ENCODE measurements at places on chromosomes 1 and 21.

GRCh38 chr1:96482616-96483015 lies 239.0 kb upstream of the PTBP2 start:
- DNase-seq: no peak

DNA sequence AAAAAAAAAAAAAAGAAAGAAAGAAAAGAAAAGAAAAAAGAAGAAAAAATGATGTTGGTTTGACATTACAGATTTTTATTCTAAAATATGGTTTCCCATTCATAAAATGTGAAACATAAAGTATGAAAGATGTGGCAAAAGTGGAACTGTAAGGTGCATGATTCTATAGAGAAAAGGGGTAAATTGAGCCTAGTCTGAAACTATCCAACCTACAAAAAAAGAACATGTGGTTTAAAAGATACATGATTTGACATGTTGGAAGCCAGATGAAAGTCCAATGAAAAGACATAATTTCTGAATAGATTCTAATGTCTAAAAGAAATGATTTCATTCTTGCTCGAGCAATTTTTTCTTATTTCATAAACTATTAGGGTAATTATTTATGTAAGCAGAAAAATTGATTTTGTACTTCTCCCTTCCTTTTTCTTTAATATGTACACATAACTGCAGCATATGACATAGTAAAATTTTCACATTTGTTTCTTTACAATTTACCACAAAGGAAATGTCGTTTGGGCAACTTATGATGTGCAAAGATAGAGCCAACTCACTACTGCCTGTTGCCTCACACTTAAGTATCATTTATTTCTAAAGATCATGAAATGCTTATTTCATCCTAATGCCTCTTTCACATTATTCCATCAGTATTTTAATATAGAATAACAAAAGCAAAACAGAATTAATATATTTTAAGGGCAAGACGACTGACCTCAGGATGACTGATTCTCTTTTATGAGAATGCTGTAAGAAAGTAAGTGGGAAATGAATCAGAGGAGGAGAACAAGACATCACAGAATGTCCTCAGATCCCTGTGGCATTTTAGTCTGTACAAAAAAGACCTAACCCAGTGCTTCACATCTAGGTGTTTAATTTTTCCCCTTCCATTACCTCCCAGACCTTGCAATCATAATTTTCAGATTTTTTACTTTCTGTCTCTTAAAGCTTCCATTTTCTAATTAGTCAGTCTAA lies 165.8 kb upstream of the HMCN1 start:
- peak; percentile 40 for DNase-seq

GRCh38 chr1:89542345-89542744 lies 17.7 kb downstream of the LRRC8B start:
- no peak for DNase-seq

- no peak for DNase-seq
These were observed 23.7 kb downstream of the RNU5D-1 start for GRCh38 chr1:44707112-44707881.

DNA sequence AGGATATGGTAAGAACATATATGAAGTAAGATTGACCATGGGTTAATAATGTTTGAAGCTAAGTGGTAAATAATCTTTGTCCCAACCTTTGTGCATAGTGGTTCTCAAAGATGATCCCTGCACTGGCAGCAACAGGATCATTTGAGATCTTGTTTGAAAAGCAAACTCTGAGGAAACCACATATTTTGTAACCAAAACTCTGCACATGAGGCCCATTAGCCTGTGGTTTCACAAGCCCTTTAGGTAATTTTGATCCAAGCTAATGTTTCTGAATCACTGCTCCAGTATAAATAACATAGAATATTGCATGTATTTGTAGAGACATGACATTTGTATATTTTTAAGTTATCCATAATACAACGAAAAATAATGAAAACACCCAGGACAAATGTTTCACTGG lies 147.9 kb upstream of the RGS18 start:
- DNase-seq: no peak

DNA sequence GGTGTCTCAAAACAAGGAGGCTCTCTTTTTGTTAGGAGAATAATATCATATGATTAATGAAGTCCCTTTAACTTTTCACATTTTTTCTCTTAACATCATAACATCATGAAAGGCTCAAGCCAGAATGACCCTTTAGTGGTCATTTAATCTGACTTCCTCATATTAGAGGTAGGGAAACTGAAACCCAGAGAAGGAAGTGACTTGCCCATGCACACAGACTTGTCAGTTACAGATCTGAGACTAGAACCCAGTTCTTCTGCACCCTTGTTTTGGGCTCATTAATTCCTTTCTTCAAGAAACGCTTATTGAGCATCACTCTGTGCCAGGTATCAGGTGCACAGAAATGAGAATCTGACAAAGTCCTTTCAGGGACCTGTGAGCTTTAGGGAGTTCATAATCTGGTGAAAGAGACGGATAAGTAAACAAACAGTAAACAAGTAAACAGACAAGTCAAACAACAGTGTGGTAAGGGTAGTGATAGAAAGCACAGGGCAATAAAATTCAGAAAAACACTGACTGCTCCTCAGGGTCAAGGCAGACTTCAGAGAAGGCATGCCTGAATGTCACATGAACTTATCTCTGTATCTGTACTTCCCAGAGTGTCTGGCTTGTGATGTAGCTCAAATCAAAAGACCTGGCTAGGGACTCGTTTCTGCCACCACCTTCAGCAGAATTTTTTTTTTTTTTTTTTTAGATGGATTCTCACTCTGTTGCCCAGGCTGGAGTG lies 38.3 kb upstream of the OSBPL9 start:
- no peak for DNase-seq

DNA sequence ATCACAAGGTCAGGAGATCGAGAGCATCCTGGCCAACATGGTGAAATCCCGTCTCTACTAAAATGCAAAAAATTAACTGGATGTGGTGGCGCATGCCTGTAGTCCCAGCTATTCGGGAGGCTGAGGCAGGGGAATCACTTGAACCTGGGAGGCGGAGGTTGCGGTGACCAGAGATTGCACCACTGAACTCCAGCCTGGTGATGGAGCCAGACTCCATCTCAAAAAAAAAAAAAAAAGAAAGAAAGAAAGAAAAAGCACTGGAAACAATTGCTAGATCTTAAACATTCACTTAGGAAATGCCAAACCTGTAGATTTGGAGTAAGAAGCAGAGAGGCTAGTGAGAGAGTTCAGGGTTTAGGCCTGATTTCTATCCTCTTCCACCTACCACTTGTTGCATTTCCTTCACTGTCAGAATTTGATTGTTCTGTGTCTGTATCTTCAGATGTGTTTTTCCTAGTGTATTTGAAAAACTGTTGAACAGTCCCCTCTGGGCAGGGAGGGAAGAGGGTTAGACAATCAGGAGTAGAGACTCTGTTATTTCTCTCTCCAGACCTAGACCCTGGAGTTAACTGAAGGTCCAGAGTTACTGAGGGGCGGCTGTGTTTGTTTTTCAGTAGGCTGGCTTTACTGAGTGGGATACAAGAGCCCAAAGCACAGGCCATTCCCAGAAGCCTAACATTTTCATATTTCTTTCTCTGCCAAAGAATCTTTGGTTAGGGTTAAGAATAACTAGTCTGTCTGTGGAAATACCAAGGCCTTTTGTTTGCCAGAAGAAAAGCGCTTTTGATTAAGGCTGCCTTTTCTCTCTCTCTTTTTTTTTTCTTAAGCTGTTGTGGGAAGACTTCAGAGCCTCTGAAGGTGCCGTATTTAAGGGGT lies 31.1 kb upstream of the MACF1 start:
- DNase-seq: no peak

DNA sequence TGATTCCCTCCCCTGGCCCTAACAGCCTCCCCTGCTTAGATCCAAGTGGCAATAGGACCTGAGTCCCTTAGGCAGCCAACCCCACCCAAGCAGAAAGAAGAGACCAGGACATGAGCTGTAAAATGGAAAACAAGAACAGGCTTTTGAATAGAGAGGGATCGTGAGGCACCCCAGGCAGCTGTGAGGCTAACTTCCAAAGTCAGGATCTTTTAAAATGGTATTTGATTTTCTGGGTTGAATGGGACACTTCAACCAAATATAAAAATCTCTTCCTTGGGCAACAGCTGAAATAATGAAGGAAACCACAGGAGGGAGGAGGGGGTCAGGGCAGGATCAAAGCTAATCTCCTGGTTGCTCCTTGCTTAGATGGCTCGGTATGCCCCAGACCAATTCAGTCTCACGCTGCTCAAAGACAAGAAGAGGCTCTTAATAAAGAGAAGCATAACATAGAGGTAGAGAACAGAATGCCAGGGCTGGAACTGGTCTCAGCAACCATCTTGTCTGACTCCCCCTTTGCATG lies 28.6 kb upstream of the AVPR1B start:
- no peak for DNase-seq

GRCh38 chr1:156121457-156121856 lies 6.9 kb downstream of the LMNA start:
- no peak for DNase-seq

DNA sequence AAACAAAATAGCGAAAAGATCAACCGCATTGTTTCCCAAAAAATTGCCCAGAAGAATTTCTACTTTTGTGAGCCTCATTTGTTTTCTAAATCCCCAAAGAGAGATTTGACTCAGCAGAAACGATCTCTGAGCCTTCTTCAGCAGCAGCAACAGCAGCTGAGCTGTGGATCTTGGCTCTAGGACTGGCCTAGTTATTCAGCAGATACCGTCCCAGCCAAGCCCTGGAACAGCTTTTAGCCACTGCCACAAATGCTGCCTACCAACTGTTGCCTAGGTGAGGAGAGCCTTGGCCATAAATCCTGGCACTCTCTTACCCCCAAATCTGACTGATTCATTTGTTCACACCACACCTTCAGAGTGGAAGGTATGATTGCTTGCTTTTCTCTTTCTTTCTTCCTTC lies 320.1 kb downstream of the TGFB2 start:
- no peak for DNase-seq

GRCh38 chr1:155976913-155977689 lies 1.2 kb downstream of the ARHGEF2 start:
- DNase-seq: peak; percentile 18

DNA sequence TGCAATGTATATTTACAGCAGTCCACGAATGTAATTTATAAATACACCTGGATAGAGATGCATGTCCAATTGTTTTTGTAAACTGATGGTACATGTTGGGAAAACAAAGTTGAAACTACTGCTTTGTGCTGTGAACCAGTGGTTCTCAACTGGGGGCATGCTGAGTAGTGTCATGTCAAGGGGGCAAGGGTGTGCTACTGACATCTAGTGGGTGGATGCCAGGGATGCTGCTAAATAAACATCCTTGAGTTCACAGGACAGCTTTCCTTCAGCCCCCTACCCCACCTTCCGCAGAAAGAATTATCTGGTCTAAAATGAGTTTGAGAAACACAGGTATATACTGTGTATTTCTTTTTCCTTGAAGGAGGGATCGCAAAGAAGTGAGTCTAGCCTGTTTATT lies 95.9 kb downstream of the RASAL2 start:
- no peak for DNase-seq

- no peak for DNase-seq
These were observed 4.2 kb upstream of the CLCA4 start for GRCh38 chr1:86542631-86543030.

DNA sequence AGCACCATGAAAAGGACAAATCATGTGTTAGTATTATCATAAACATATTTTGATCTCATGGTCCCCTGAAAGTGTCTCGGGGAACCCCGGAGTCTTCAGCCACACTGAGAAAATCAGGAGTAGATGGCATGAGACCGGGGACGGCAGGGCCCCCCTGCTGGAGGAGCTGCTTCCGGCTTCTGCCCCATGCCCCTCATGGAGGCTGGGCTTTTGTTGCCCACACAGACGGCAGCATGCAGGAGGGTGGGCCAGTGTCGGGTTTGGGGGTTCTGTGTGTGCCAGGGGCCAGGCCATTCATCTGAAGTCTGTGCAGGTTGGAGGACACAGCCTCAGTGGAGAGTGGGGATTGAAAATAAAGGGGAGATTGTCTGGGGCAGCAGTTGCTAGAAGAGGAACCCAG lies 75.1 kb upstream of the CD34 start:
- no peak for DNase-seq

GRCh38 chr1:207996636-207997035 lies 85.7 kb upstream of the CD34 start:
- DNase-seq: no peak

GRCh38 chr21:18430341-18430740 lies 26.8 kb upstream of the TMPRSS15 start:
- DNase-seq: no peak

- no peak for DNase-seq
These were observed 8.9 kb downstream of the CD244 start for GRCh38 chr1:160853754-160854153.

- DNase-seq: no peak
These were observed at the start of gene YOD1 for GRCh38 chr1:207051191-207051943. Gene YOD1 (minus strand): TSS chr1:207051208. CDS start chr1:207051030, 178 bp downstream.

GRCh38 chr1:150804671-150805070 lies 3.4 kb downstream of the CTSK start:
- DNase-seq: no peak

DNA sequence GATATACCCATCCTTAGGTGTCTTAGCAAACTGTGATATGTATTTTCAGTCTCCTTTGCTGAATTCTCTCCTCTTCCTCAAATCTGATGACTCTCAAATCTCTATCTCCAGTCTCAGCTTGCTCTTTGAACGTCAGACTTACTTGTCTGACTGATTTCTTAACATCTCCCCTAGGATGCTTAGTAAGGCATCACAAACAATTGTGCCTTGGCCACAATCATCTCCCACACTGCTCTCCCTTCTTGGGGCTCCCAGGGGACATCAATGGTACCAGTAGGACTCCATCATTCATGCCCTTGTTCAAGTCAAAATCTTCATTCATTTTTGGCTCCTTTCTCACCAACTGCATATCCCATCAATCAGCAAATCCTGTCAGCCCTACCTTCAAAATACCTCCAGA lies 42.0 kb downstream of the GNG12 start:
- DNase-seq: no peak

DNA sequence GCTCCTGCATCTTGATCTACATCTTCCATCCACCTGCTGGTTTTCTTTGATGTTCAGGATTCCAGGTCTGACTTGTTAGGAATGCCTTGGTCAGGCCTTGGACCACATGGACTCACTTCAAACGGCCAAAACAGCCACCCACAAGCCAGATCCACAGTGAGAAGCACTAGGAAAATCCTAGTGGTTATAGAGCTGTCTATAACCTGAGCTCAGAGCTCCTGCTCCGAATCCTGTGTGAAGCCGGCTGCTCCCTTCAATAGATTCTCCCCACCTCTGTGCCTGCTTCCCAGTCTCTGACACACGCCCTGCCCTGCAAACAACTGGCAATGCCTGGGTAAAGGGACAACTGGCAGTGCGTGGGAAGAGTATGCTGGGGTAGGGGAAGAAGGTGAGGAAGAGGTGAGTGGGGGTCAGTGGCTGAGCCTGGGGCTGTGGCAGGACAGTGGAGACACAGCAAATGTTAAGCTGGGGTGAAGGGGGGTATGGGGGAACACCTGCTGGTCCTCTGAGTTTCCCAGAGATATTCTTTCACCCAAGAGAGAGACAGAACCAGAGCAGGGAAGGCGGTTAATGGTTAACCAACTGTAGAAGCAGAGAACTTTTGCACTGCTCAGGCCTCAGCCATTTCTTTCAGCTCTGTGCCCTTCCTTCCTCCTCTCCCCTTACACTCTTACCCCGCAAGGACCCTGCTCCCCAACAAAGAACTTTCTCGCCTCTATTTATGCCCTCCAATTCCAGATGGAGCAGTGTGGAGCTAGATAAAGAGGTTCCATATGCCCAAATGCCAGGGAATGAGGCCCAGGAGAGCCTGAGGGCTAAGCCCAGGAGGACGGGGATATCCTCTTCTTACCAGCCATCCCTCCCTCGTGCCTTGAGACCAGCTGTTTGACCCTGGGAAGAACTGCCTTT lies 4.5 kb downstream of the PLXNA2 start:
- no peak for DNase-seq

- no peak for DNase-seq
These were observed 12.3 kb upstream of the MYBPHL start for GRCh38 chr1:109319114-109319513.
